ENCODE measurements at places on chromosomes 1 and 21.

DNA sequence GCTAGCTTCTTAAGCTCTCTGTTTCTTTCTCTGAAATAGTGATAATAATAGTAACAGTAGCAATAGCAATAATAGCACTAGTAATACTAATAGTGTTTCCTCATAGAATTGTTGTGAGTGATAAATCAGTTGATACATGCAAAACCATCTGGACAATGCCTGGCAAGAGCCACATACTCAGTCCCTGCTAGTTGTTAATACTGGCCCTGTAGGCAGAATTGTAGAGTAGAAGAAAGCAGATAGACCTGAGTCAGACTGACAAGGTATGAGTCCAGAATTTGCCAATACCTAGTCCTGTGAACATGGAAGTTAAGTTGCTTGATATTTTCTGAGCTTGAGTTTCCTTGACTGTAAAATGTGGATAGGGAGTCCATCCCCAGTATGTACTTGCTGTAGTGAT lies 171.9 kb downstream of the C1orf21 start:
- DNase-seq, result no peak

DNA sequence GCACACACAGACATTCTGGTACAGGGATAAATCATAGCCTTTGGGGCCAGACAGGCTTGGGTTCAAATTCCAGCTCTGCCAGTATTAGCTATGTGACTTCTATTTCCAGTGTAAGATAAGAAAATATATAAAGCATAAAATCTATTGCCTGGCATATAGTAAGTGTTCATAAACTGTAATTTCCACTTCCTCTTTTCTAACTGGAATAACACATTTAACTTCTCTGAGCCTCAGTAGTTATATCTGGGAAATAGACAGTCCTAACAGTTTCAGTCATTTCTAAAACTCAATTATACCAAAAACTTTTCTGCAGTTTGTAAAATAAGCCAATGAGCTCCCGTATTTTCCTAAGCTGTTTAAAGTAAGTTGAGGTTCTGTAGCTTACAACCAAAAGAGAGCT lies 351.4 kb downstream of the ZNF326 start:
- DNase-seq, result no peak

GRCh38 chr1:159838715-159839114 lies 12.0 kb downstream of the SLAMF8 start:
- no peak for DNase-seq

DNA sequence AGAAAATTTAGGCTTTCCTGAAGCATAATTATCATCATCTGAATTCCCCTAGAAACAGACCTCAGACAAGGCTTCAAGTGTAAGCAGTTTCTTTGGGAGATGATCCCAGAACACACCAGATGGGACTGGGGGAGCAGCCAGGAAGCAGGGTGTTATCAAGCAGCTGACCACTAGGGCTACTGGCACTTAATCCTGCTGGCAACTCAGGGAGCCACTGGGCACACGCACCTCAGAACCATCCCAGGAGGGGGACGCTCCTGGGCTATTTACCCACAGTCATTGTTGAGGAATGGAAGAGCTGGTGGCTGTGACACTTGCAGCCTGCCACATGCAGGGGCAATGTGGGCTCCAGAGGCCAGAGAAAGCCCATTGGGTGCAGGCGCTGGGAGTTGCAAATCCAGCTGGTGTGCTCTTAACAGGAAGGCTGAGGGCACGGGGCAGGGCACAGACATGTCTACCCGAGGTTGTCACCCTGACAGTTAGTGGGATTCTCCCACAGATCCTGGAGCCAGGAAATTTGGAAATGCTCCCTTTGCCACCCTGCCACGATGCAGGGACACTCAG lies 15.1 kb upstream of the IL22RA1 start:
- DNase-seq, result no peak

DNA sequence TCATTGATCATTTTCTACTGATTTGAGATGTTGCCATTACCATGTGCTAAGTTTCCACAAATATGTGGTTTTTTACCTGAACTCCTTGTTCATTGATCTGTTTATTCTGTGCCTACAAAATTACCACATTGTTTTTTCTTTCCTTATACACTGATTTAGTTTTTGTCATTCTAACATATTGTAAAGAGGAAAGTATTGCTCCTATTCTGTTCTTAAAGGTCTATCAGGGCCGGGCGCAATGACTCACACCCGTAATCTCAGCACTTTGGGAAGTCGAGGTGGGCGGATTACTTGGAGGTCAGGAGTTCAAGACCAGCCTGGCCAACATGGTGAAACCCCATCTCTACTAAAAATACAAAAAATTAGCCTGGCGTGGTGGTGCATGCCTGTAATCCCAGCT lies 75.1 kb downstream of the CAMTA1 start:
- no peak for DNase-seq

DNA sequence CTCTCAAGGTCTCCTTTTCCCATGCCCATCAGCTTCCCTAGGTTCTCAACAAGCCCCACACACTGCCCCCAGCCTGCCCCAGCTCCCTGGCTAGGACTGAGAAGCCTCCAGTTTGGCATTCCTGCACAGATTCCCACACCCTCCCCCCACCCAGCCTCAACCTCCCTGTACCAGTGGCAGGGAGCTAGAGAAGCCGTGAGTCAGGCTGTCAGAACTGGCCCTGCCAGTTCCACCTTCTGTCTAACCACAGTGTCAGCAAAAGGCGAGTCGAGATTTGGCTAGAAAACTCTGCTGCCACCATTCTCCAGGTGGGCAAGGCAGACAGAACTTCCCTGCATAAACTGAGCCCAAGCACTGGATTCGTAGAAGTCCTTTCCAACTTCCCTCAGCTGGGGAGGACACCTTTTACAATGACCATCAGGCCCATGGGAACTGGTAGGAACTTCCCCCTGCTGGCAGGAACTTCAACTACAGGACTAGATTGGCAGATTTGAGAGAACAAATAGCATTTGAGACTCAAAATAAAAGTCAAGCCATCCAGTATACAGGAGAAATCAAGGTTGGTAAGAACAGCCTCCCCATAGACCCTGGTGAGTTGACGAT lies 31.0 kb downstream of the TNNT2 start:
- no peak for DNase-seq

GRCh38 chr21:46145159-46145839 lies 10.1 kb downstream of the FTCD start:
- DNase-seq, result no peak

- no peak for DNase-seq
These were observed 71.4 kb upstream of the GORAB start for GRCh38 chr1:170460414-170461155.

- DNase-seq, result no peak
These were observed 30.5 kb upstream of the COA6 start for GRCh38 chr1:234342774-234343173.

DNA sequence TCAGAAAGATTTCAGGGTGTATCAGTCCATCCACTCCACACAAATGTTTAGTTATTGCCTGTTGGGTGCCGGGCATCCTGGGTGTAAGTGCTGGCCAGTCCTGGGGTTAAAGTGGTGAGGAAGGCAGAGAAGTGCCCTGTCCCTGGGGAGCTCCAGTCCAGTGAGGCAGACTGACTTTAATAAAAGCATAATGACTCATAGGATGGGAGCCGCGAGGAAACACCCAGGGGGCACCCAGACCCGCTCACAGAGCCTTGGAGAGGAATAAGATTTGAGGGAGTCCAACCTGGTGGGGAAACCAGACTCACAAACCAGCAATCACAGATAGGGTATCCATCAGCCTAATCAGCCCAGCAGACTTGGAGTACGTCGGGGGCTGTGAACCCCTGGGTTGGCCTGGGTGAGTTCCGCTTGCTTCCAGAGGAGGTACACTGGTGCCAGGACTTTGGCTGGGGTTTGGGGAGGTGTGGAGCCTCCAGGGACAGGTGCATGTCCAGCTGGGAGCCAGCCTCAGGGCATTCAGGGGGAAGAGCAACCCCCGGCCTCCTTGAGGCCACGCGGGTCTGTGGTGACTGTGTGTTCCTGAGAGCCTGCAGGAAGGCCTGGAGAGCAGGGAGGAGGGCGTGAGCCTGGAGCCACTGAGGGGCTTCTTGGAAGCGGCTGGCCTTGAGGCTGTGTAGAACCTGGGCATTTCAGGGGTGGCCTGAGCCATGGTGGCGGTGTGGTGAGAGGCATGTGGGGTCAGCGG lies 3.7 kb downstream of the PEAR1 start:
- DNase-seq, result no peak

DNA sequence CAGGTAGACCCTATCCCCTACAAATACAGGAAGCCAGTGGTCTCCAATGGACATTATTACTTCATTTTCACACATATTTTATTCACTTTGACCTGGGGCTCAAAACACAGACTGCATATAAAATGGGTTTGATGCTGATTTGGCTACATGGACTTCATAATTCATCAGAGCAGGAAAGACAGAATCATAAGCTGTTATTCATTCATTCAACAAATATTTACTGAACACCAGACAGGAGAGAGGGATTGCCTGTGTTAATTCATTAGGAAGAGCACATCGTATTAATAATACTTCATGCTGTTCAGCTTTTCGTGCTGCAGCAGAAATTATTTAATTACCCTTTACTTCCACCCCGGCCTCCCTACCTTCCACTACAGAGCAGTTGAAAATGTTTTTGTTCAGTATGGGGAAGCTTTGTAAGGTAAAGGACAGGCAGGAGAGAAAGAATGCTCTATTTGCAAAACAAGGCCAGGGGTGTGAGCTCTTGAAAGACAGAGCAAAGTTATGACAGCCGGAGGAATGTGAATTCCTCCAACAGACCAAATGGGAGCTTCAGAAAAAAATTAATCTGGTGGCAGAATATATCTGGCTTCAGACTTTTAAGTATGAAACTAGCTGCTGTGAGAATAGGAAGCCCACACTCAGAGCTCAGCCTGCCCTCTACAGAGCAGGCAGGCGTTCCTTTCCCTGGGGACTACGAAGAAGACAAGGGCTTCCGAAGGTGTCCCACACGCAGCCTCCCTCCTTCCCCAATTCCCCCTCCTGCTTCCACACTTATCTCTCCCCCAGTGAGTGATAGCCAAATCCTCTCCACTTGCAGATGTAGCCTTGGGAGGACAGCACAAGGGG lies 58.0 kb downstream of the MDM4 start:
- DNase-seq, result peak; percentile 28

- DNase-seq, result no peak
These were observed 151.1 kb downstream of the NTNG1 start for GRCh38 chr1:107291987-107292386.

- no peak for DNase-seq
These were observed at the start of gene NCF2 for GRCh38 chr1:183590244-183591191. NCF2 (minus strand) TSS chr1:183590459; CDS start chr1:183590329, 130 bp downstream.

- DNase-seq, result no peak
These were observed 16.6 kb downstream of the C21orf91 start for GRCh38 chr21:17802572-17802971.

- DNase-seq, result no peak
These were observed 848 bp downstream of the DNM3 start for GRCh38 chr1:171841931-171842761.
